ENCODE measurements at places on chromosomes 3 and 15.

DNA sequence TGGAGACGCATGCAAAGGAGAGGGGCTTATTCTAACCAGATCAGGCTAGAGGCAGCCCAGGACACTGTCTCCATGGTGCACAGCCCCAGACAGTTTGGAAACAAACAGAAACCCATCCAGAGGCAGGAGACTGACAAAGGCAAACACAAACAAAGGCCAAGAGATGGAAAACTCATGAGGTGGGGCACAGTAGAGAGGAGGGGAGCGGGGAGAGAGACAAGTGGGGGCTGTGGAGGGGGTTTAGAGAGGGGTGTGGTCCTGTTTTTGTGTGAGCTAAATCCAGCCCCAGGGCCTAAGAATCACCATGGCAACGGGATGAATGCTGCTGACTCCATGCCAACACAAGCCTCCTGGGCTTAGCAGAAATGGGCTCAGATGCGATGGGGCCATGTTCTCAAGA, 32.3 kb downstream of the PARP16 start:
- no peak for DNase-seq

GRCh38 chr3:40258064-40258463, 51.4 kb upstream of the EIF1B start:
- no peak for DNase-seq

DNA sequence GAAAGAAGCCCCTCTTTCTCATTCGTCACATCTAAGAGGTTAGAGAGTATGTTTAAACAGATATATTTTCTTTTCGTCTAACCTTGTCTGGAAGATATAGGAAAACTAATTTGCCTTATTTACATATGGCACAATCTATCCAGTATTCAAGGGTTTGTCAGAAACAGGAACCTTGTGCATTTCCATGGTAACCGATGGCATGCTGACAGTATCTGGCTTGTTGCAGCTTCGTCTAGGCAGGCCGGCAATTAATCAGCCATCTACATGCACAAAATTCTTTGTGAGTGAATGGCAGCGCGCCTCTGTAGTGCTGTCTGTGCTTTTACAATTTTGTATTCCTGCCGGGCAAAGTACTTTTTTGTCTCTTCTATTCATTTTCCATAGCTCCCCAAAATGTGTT, 294.0 kb upstream of the SOX2 start:
- no peak for DNase-seq

DNA sequence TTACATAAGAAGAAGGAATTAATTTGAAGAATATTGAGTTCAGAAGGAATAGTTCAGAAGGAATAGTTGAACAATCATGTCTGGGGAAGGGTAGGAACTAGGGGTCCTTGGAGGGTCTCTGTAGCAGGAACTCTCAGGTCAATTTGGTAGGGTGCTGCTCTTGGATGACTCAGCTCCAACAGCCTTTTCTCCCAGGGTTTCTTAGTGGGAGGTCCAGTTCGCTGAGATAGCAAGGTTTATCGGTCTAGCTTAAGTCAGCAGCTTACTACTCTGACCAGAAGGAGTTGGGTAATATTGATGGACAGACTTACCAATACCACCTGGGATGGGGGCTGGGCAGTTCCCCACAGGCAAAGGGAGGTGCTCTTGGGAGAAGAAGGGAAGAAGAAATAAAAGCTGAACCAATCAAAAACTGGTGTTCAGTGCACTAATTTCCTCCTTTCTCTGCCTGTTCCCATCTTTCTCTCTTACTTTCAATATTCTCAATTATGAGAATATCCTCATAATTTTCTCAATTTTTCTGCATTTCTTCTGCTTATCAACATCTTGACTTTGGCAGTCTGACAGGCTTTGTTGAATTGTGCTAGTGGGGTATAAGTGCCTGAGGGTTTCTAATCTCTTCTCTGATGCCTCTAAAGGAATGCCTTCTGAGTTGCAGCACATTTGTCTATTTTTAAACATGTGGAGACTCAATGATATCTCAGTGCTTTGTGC, 14.4 kb upstream of the MITF start:
- DNase-seq = peak; percentile 97

DNA sequence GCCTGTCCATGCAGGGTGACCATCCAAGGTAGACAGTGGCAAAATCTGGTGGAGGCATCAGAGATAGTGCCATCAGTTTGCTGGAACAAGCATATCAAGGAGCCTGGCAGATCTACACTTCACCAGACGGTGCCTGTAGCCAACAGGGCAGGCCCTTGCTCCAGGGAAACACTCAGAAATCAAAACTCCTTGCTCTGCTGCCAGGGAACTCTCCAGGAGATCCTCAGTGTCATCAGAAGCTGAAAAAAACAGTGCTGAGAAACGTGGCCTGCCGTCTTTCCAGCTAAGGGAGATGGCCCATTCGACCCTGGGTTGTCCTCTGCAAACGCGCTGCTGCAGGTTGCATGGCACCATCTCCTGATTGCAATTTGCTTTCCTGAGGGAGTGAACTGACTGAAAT, 30.5 kb upstream of the ATP13A3 start:
- no peak for DNase-seq
